ENCODE measurements at places on chromosomes 6 and 20.

GRCh38 chr6:29442719-29443118 is 3.6 kb downstream of the OR10C1 start:
- no peak for DNase-seq

GRCh38 chr6:12105271-12105670 is 93.2 kb downstream of the HIVEP1 start:
- DNase-seq = no peak

DNA sequence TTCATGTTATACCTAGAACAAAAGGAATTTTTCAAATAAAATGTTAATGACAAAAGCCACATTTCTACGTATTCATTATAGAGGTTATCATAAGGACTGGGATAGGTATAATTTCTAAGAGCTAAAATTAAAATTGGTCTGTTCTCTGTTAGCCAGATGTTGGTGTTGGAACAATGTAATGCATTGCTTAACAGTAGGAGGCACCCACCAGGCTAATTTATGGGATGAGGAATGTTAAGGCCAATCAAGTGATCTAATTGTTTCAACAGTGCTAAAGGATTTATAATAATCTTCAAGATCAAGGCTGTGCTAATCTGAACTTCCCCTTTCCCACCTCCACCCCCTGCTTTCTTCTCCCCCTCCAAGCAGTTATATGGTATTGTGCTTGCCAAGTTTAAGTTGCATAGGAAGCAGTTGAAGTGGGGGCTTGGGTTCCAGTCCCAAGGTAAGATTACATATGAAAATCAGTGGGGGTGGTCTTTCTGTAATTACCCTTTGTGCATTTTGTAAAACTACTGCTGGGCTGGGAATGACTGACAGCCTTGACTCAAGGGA is 89.2 kb upstream of the BACH2 start:
- DNase-seq = no peak

GRCh38 chr6:149122850-149123821 is 194.4 kb upstream of the TAB2 start:
- DNase-seq = no peak

GRCh38 chr6:139117734-139118133 is 17.1 kb upstream of the HECA start:
- DNase-seq = no peak

GRCh38 chr20:46156065-46156464 is 38.0 kb downstream of the CD40 start:
- no peak for DNase-seq

- no peak for DNase-seq
These were observed 258.1 kb downstream of the BMP2 start for GRCh38 chr20:7025635-7026034.

DNA sequence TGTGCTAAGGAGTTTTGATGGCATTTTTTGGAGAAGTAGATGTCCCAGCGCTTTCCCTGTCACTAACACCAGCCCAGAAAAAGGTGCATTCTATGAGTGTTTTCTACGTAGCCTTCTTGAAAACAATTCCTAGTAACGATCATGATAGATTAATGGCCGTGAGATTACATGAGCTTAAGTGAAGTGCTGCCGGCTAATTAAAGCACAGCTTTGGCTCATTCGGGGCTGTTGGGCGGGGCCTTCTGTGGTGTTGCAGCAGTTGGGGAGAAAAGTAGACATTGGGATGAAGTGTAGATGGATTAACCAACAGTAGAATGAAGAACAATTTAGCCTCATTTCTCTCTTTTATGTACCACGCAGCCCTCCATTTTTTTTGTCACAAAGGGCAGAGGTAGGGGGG is 20.8 kb upstream of the TRAF3IP2 start:
- peak; percentile 75 for DNase-seq

GRCh38 chr6:74782346-74782745 is 423.5 kb downstream of the COL12A1 start:
- DNase-seq = no peak

GRCh38 chr6:103284835-103285234 is 1574.9 kb downstream of the HACE1 start:
- no peak for DNase-seq

DNA sequence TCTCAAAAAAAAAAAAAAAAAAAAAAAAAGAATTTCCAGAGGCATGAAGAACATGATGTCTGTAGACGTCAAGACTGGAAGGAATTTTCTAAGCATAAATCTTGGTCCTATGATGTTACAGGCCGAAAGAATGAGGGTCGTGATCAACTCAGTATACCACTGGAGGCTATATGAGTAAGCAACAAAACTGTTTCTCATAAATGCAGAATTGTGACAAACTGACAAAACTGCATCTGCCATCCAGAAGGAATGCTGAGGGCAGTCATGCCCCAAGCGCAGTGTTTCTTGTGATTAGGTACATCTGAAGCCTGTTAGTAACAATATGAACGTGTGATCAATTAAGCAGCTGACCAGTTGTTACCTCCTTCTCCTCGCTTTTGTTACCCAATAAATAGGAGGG is 43.5 kb upstream of the ADGRG6 start:
- no peak for DNase-seq

DNA sequence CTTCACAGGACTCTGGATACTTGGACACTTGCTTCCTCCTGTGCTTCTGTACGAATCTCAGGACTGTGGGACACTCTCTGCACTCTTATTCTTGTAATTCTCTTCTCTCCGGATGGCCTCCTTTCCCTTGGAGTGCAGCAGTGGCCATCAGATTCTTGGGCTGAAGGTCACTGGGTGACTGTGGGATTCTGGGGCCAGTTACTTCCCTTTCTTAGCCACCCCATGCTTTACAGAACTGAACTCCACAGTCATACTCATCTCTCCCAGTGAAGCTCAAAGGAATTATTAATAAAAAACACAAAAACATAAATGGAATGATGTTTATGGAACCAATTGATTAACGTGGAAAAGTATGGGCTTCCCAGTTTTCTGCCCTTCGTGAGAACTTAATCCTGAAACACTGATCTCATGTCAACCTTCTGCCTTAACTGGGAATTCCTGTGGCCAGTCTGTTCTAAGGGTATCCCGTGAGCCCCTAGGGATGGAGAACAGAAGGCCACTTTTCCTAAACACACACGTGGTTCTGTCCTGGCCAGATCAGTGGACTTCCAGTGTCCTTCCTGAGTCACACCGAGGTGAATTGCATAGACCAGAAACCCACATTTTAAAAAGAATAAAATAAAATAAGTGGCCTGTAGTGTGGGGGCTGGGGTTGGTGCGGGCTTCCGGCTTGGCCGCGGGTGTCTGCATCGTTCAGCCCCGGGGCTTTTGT is 23.6 kb upstream of the HLA-E start:
- DNase-seq = no peak

DNA sequence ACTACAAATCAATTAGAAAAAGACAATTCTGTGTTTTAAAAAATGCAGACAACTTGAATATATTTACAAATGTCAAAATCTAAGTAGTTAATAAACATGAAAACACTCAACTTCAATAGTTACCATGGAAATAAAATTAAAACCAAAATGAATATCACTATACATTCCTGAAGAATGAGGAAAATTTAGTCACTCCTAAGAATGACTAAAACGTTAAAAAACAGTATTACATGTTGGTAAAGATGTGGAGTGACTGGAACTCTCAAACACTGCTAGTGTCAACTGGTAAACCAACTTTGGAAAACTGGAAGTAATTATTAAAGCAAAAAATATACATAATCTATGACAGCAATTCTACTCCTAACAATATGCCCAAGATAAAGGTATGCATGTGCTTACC is 36.3 kb downstream of the AHI1 start:
- no peak for DNase-seq

GRCh38 chr6:134339216-134339615 is 21.3 kb upstream of the SGK1 start:
- DNase-seq = no peak

DNA sequence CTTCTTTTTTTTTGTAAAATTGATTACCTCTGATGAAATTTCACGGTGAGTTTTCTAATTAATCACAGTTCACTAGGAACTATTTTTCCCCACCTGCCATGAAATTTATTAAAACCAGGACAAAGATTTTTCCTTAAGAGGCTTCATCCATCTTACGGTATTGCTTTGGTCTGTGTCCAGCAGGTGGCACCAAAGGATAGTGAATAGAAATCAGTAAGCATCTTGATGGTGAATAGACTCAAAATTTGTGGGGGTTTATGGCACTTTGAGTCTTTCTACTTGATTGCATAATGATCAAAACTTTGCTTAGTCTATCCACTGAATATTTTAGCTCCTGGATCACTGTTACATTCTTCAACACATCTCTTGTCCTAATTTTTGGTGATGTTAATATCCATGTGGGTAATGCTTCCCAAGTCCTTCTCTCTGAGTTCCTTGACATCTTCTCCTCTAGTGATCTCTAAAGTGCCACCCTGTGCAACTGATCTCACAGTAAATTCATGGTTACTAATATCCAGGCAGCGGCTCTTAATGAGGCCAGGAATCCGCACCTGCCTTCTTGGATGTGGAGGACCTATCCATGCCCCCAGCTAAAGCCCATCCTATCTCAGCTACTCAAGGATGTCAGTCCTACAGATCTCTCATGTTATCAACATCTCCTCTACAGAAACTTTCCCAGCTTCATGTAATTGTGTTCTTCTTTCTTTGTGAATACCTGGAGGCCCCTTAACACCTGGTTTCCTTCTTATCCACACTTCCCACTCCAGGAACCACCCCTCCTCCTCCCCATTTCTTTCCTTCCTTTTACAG is 54.5 kb downstream of the STMND1 start:
- peak; percentile 71 for DNase-seq

DNA sequence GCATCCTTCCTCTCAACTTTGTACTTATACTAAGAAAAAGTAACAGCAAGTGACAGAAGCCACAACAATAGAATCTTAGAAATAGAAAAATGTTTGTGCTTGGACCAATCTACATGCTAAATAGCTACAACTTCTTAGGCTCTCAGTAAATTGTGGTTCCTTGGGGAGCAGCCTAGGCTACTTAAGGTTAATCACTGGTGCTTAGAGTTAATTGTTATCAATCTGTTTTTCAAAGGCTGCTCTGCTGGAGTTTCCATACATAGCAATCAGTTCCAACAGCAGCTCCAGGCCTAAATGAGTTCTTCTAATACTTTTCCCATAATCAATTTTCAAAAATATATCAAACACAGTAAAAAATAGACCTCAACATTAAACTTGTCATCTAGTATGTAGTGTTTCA is 571.4 kb downstream of the EPHA7 start:
- DNase-seq = no peak

- DNase-seq = no peak
These were observed 4.5 kb downstream of the FOXO3 start for GRCh38 chr6:108565091-108565766.

- no peak for DNase-seq
These were observed 346.3 kb downstream of the QKI start for GRCh38 chr6:163760860-163761259.

- no peak for DNase-seq
These were observed 18.1 kb upstream of the CEBPB start for GRCh38 chr20:50172347-50173013.

DNA sequence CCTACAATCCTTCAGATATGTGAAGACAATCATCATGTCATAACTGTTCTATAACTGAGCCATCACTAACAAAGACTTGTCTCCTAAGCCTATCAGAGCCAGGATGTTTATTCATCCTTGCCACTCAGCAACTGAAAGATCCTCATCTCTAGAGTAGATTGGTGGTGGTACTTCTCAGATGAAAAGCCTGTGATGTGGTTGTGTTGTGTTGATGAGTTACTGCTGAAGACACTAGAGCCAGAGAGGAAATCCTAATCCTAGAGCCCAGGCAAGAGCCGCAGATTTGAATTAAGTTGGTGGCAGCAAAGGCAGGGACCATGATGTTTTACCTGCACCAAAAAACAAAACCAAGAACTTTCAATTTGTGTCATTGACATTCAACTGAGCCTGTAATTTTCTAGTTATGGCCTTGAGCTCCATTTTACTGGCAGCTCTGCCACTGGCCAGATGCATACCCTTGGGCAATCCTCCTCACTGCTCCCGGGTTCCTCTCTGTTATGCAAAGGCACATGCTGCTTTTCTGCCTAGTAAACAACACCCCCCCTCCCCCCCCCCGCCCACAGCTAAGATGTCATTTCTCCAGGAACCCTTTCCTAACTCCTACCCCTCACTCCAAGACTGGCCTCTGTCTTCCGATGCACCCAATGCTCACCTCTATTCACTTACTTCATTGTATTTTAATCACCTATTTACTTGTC is 50.2 kb upstream of the REV3L start:
- DNase-seq = no peak

GRCh38 chr20:13422637-13423036 is 201.6 kb downstream of the ISM1 start:
- DNase-seq = no peak

- no peak for DNase-seq
These were observed 36.9 kb downstream of the RIN2 start for GRCh38 chr20:19794941-19795340.

- DNase-seq = peak; percentile 91
These were observed at the start of gene PPIL4 for GRCh38 chr6:149545754-149546471. TSS of gene PPIL4 (minus strand) at chr6:149546043. CDS start at chr6:149546005, 38 bp downstream.

DNA sequence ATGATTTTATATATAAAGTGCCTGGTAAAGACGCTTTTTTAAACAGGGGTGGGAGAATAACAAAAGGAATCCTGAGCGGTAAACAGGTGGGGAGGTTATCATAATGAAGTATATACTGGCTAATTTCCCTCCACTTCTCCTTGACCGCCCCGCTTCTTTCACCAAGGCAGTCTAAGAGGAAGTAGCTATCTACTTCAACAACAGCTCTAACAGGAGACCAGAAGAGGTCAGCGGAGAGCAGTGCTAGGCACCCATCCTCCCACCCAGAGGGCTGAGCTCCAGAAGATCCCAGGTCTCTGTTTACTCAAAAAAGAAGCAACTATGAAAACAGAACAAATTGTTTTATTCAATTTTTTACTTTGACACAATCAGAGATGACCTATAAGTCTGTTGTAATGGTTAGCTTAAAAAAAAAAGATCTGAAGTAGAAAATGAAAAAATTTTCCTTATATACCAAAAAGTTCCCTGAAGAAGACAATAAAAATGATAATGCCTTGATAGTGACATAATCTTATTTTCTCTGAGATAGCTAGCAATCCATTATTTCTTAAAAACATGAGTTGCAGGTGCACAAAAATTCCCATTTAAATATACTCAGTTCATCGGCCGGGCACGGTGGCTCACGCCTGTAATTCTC is 141.1 kb downstream of the PDSS2 start:
- peak; percentile 43 for DNase-seq

GRCh38 chr6:80022803-80023202 is 18.4 kb downstream of the TTK start:
- DNase-seq = no peak

- DNase-seq = no peak
These were observed 50.9 kb downstream of the RIOK1 start for GRCh38 chr6:7440476-7440875.

DNA sequence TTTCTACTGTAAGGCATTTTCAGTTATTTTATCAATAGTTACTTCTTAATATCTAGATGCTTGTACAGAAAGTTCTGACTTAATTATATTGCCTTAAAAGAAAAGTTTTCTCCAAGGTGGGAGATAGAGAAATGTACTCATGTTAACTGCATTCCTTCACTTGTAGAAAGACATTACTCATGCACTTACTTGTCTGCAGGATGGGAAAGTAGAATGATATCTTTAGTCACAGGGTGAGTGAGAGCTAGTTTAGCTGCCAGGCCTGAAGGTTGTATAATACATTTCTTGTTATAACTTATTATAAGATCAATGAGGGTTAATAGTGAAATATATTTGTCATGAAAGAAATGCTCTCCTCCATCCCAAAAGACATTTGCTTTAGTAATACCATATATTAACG is 92.1 kb downstream of the CRYBG1 start:
- DNase-seq = no peak

- peak; percentile 92 for DNase-seq
These were observed 121.7 kb upstream of the SLC2A12 start for GRCh38 chr6:134173936-134174671.

GRCh38 chr6:6458172-6458571 is 130.3 kb upstream of the LY86 start:
- no peak for DNase-seq

- DNase-seq = no peak
These were observed 2.9 kb downstream of the SDC4 start for GRCh38 chr20:45345104-45345936.
